ENCODE measurements at places on chromosomes 1 and 21.

- H3K27me3 ChIP-seq = peaks cover 14% of the 10 kb centered on the region
- H3K4me1 ChIP-seq = peaks cover 3% of the 10 kb centered on the region
- peak; percentile 69 for DNase-seq
- H3K27ac ChIP-seq = no peak overlapping the region
- no peaks in the 10 kb centered on the region for H3K36me3 ChIP-seq
Measured at GRCh38 chr1:209150114-209150513, 433.4 kb upstream of the CAMK1G start.

GRCh38 chr1:225700164-225700821 is 47.4 kb upstream of the ENAH start:
- peaks cover 1% of the 10 kb centered on the region for H3K27me3 ChIP-seq
- peaks cover 39% of the 10 kb centered on the region for H3K4me1 ChIP-seq
- no peak overlapping the region for H3K4me3 ChIP-seq
- H3K27ac ChIP-seq = no peak overlapping the region
- peaks cover 4% of the 10 kb centered on the region for H3K36me3 ChIP-seq

DNA sequence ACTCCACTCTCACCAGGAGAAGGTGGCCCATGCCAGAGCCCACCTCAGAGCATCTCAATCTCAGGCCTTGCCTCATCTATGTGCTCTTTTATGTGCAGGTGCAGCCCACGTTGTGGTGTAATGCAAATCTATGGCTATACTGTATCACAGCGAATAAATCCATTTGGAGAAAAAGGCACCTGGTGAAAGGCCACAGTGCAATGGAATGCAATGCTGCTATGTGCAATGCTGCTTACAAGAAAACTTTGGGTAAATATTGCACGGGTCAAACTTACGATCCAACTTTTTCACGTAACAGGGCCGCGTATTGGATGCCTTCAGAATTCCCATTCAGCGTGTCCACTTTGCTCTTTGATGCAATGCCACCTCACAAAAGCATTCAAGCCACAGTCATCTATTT is 13.5 kb downstream of the ZBTB18 start:
- DNase-seq = no peak
- H3K27ac ChIP-seq = no peak overlapping the region
- H3K27me3 ChIP-seq = peaks cover 19% of the 10 kb centered on the region
- H3K4me3 ChIP-seq = no peak overlapping the region
- no peaks in the 10 kb centered on the region for H3K36me3 ChIP-seq

DNA sequence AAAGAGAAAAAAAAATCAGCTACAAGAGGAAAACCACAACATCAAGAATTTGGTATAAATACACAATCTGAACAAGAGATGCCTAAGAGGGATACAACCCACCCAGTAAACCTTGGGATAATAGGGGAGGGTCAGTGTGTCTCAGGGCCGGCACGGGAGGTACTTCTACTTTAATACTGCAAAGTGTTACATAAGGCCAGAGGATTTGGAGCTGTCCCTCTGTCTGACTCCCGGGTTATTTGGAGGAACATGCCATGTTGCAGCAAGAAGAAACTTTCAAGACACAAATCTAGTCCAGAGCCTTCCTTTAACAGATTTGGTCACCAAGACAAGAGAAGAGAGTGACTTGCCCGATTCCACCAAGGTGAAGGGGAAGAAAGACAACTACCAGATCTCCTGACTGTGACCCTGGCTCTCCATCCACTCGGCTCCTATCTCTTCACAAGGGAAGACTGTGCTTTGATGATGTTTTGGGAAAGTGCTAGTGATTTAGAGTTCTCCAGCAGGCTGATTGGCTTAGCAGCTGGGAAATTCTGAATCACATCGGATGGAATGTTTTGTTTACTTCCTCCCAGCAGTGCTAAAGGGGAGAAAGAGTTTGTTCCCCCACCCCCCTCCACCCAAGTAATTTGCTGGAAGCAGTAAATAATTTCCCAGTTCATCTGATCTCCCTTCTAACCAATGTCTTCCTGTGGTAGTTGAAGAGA is 29.3 kb downstream of the SGIP1 start:
- peak overlapping the region; percentile 71 for H3K27ac ChIP-seq
- H3K36me3 ChIP-seq = no peaks in the 10 kb centered on the region
- H3K4me3 ChIP-seq = no peak overlapping the region
- peaks cover 4% of the 10 kb centered on the region for H3K27me3 ChIP-seq

Data from nephron progenitor cell (in vitro differentiated cells).